HuH-7 (cell line): ENCODE measurements at places on chromosomes 13 and 19.

- DNase-seq = no peak
These were observed 56.2 kb downstream of the RCBTB2 start for GRCh38 chr13:48476686-48477085.

DNA sequence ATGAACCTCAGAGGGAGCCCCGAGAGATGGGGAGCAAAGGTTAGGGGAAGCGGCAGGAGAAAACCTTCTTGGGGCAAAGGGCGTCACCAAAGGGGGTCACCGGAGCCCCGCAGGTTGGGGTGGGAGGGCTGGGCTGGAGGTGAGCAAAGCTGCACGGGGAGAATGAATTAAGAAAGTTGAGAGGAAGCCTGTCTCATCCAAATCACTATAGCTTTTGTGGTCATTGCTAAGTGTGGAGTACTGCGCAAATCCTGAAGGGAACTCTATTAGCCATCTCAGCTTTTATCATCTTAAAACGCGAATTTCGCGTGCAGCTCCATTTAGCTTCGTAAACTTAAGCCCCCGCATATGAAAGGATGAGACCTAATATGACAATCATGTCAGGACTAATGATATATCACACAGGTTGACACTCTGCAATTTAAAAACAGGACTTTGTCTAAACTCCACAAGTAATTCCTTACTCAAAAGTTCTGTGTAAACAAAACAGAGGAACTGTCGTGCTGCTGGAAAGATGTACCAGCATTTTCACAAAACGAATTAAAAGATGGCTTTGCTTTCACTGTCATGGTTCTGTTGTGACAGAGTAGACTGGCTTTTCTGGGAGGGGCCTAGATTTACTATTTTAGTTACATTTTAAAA lies 631 bp downstream of the LACC1 start:
- DNase-seq = no peak

- DNase-seq = no peak
These were observed 610.4 kb downstream of the TBC1D4 start for GRCh38 chr13:74871369-74872070.

DNA sequence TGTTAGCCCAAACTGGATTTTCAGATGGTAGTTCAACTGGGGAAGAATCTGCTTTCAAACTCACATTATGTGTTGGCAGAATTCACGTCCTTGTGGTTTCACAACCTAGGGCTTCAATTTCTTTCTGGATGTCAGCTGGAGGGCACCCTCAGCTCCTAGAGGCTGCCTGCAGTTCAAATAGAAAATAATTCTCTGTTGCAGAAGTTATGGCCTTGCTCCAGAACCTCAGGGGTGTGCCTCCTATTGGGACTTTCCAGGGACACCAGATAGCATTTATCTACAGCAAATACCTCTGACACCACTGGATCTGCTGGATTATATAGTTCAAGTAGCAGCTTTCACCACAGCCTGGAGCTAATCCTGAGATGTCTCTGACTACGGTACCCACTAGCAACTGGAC lies 11.8 kb upstream of the RB1 start:
- peak; percentile 17 for DNase-seq

DNA sequence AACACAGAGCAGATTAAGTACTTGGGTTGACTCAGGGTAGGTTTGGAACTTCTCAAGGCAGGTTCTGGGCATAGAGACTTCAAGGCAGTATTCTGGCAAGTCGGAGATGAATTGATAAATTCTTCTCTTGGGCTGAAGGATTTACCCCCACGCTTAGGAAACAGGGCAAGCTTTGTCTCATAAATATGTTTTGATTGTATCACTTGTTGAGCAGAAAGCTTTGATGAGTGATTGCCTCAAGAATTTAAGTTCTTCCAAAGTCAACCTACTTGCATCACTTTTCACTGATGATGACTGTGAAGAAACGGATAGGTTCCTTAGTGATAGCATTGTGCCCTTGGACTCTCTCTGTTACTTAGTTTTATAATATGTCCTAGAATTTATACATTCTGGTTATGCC lies 258.6 kb upstream of the DACH1 start:
- no peak for DNase-seq

DNA sequence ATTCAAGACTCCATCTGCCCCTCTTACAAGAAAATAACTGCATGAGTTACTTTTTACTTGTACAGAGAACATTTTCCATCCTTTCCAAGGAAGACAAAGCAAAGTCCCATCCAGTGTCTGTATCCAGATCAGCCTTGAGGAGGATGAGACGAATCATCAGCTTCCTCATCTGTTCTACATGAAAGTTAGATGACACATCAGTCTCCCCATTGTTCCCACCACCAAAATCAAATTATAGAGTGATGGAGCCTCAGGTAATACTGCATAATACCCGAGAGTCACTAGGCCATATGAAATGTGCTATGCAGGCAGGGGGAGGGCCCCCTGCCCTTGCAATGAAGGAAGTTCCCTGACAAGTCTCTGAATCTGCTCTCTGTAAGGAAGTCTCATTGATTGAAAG lies 1244.6 kb upstream of the SLC10A2 start:
- DNase-seq = no peak

DNA sequence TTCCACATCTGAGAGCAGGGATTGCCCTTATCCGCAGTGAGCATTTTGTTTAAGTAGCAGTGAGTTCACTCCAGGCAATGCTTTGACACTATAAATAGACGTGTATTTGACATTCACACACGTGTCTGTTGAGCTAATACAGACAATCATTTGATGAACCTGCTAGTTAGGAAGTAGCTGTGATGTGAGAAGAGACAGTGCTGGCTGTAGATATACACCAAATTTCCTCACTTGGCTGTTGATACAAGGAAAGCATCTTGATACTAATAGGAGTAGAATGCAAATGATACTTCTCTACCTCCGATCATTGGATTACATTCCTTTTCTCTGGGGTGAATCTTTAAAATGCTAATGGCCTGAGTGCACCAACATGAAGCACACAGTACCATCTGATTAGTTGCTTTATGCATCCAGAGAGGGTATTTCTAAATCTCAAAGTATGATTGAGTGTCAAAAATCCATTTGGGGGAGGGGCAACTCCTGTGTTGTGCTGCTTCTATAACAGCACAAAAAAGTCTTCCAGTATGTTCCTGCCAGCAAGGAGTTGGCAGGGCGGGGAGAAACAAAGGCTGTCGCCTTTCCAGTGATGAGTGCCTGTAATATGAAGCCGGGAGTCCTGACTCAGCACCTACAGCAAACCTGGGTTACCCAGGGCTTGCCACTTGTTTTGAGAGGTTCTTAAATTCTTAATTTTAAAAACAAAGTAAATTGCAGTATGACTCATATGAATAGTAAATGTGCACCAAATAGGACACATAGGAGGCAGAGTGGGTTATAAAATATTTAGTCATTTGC lies 7.0 kb downstream of the CUL4A start:
- peak; percentile 47 for DNase-seq

GRCh38 chr13:48720621-48721020 lies 66.9 kb downstream of the CYSLTR2 start:
- no peak for DNase-seq

DNA sequence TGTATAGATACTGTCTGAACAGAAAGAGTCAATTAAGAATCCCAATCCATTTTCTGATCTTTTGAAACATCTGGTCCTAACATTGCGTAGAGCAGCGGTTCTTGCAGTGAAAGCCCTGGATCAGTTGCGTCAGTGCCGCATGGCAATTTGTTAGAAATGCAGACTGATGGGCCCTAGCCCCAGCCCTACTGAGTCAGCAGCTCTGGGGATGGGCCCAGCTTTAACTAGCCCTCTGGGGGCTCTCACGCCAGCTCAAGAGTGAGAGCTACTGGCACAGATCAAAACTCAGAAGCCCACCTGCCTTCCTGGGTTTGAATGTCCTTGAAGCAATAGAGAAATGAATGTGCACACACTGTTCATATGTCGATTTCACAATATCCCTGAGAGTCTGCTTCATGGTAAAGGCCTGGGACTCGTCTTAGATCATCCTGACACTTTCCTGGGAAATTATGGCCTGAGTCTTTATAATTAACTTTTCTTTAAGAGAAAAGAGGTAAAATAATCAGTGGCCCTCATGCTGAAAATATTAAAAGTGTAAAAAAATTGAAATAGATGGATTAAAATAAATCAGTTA lies 206.8 kb upstream of the TMTC4 start:
- DNase-seq = no peak

DNA sequence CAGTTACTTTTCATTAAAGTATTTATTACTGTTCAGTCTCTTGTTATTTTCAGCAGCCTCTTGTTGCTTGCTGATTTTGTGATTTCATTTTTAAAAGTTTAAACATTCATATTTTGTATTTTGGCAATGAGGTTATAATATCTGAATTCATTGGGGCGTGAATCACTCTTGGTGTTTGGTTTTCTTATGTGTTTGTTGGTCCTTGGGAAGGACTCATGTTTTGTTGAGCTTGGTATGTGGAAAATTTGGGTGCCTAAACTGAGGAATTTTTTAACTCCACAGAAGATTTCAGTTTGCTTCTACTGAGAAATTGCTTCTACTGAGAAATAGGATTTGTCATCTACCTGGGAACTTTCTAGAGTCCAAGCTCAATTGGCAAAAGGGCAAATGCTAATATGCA lies 38.2 kb downstream of the PDS5B start:
- DNase-seq = no peak

GRCh38 chr19:15467734-15468214 lies 3.4 kb upstream of the RASAL3 start:
- DNase-seq = no peak

DNA sequence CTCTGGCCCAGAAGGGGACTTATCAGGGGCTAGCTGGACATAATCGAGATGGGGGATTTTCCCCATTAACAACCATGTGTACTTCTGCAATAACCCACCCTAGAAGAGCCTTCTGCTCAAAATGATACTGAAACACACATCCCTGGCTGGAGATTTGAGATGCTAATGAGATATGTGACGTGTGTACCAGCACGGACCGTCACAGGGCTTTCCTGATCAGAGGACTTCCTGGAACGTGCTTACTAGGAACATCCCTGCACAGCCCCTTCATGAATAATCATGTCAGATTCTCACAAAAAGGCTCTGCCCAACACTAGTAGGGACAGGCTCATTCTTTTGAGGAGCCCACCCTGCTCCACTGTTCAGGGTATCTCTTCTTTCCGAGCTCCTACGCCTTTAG lies 6.5 kb upstream of the ERVV-1 start:
- DNase-seq = no peak

GRCh38 chr19:3780786-3781304 lies 5.3 kb downstream of the MATK start:
- no peak for DNase-seq

DNA sequence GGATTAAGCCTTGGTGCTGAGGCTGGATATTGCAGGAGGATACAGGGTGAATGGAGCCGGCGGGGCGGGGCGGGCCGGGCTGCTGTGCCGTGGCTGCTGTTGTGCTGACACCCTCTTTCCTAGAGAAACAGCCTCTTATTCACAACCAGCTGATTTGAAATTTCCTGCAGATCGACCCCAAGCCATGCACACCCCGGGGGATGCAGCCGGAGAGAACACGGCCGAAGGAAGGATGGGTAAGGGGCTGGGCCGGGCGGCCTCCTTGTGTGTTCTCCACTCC lies 11.1 kb downstream of the DAZAP1 start:
- DNase-seq = no peak

DNA sequence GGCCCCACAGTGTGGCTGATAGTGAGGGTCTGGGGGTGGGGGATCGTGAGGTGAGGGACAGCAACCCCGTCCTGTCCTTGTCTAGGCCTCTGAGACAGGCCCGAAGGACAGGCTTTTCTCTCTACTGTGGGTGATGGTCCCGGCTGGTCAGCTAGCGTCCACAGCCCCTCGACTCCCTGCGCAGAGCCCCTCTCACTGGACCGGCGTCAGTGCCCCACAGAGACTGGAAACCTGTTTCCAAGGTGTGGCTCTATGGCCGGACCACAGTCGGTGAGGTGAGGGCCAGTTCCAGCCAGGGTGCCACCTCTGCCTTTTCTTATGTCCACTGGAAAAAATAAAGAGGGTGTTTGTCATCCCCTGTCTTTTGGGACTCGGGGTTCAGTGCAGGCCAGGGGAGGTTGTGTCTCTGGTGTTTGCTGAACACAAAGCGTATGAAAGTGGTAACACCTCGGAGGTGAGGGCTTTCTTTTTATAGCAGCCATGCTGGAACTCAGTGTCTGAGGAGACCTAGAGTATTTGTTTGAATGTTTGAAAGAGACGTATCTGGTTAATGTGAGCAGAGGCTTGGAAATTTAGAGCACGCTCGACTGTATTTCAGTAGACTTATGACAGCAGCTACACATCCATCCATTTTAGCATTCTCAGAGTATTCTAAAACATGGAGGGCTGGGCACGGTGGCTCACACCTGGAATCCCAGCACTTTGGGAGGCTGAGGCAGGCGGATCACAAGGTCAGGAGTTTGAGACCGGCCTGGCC lies 22.8 kb downstream of the ATP11A start:
- no peak for DNase-seq

- no peak for DNase-seq
These were observed 9.5 kb downstream of the NR2F6 start for GRCh38 chr19:17235971-17236777.

- no peak for DNase-seq
These were observed 57.6 kb downstream of the MICU2 start for GRCh38 chr13:21546372-21546771.

DNA sequence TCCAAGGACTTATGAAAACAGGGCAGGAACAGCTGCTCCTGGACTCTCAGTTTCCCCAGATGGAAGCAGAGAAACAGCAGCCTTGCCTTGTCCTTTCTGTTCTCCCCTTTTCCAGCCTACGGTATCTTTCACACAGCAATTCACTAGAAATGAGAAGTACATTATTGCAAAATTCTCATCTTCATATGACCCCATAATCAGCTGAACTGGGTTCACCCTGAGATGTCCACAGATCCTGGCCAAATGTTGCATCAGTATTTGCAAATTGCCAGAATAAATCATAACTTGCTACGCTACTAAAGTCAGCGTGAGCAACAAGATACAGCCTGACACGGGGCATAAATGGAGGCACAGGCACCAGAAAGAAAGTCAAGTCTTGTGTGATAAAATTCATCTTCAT lies 16.1 kb downstream of the VSTM1 start:
- no peak for DNase-seq

GRCh38 chr19:30064771-30065494 lies 122.9 kb downstream of the URI1 start:
- DNase-seq = no peak

- no peak for DNase-seq
These were observed 452.4 kb upstream of the TSHZ3 start for GRCh38 chr19:31801611-31802010.

- no peak for DNase-seq
These were observed 31.2 kb downstream of the IGFL2 start for GRCh38 chr19:46179076-46179759.

- DNase-seq = no peak
These were observed 173.8 kb upstream of the RNF113B start for GRCh38 chr13:98350746-98351330.

DNA sequence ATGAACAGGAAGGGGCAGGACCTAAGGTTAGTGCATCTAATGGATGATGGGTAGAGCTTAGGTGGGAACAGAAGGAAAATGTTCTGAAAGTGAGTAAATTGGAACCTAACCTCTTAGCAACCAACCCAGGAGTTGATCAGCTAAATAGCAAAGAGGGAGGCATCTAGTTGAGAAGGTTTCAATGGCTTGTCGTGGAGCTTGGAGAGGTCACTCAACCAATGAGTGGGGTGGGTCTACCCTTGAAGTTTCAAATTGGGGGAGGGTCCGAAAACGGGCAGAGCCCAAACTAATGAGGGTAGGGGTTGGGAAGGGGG lies 5.7 kb upstream of the SHKBP1 start:
- DNase-seq = no peak

- DNase-seq = no peak
These were observed 36.8 kb upstream of the GAS6 start for GRCh38 chr13:113900646-113901045.
